ENCODE measurements at places on chromosomes 5 and 9. TPM values are rescaled to one million over a fixed set of nuclear protein-coding genes. Genes with fewer than 3 reads are reported as not detected.

- no peak for DNase-seq
Observed at GRCh38 chr5:26674846-26675245, 363.5 kb downstream of the CDH9 start.

- DNase-seq, result no peak
Observed at GRCh38 chr5:84285641-84286637, 98.7 kb downstream of the EDIL3 start.

The SPINK4 gene
- not detected for total RNA-seq

The ADCY2 gene
- total RNA-seq, result 0.32 TPM

DNA sequence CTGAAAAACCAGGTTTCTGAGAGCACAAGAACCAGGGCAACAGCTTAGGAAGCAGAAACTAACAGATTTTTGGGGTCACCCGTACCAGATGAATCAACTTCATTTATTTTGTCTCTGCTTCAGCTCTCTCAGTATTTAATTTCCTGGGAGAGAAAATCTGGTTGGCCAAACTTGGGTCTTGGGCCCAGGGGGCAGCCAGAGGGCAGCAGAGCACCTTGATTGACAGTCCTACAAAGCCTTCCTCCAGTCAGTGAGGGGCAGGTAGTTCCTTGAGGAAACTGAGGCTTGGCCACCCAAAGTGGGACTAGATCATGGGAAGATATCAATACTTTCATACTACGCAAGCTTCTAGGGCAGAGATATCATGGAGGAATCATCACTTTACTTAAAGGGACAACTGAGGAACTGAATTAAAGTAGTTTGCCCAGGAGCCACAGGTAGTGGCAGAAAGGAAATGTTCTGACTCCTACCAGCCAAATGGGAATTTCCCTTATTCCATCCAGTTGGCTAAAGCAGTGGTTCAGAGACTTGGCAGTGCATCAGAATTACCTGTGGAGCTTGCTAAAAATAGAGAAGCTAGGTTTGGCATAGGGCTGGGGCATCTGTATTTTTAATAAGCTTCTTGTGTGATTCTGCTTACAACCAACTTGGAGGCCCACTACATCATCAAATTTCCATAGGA lies 21.5 kb upstream of the ARHGAP26 start:
- DNase-seq, result no peak

The PCDHGB5 gene
- 8.1 TPM for total RNA-seq

GRCh38 chr5:170917113-170917512 lies 55.3 kb downstream of the RANBP17 start:
- no peak for DNase-seq

GRCh38 chr9:113349445-113350094 lies at the start of gene BSPRY:
BSPRY (plus strand) TSS chr9:113349541; CDS start chr9:113349580, 39 bp downstream.
- no peak for DNase-seq

DNA sequence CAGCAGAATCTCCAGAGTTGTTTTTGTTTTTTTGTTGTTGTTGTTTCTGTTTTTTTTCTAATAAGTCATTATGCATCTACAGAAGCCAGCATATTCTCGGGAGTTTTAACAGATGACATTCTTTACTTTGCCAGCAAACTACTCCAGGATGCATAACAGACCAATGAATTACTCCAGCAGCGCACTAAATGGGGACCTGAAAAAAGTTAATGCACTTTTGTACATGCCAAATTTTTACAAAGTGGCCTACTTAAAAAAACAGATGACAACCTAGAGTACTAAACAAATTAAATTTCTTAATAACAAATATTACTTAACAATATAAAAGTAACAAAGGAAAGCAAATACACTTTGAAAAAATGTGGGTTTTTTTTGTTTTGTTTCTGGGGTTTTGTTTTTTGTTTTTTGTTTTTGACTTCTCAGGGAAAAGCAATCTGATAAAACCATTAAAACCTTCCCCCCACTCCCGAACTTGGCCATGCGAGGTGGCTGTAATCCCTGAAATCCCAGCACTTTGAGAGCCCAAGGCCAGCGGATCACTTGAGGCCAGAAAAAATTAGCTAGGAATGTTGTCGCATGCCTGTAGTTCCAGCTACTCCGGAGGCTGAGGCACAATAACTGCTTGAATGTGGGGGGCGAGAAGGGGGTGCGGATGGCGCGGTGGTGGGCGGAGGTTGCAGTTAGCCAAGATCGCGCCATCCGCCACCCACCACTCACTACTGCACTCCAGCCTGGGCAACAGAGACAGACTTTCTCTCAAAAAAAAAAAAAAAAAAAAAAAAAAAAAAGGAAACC lies 352.4 kb downstream of the CETN3 start:
- DNase-seq, result no peak

DNA sequence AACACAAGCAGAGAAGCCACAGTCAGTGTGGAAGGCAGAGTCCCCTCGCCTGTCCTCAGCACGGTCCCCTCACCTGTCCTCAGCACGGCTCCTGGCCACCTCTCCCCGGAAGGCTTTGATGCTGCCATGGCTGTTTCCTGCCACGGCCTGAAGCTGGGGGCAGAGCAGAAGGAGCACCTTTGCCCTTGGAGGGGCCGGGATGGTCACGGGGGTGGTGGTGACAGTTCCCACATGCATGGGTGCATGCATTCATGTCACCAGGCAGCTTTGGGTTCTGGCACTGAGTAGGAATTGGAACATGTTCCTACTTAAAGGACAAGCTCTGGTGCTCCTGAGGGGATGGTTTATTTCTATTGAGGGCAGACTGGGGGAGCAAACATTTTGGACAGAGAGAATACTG lies 57.8 kb upstream of the PHYKPL start:
- DNase-seq, result no peak

The PLCXD3 gene
- 48.2 TPM for total RNA-seq

- no peak for DNase-seq
Observed at GRCh38 chr5:99815-100214, 7.8 kb downstream of the PLEKHG4B start.

- no peak for DNase-seq
Observed at GRCh38 chr5:54985301-54986268, at the start of gene ESM1. ESM1 (minus strand) TSS chr5:54985593; CDS start chr5:54985517, 76 bp downstream.

GRCh38 chr5:79578876-79579275 lies 33.4 kb upstream of the TENT2 start:
- no peak for DNase-seq

- DNase-seq, result no peak
Observed at GRCh38 chr5:177453852-177454396, 7.3 kb downstream of the PRR7 start.

DNA sequence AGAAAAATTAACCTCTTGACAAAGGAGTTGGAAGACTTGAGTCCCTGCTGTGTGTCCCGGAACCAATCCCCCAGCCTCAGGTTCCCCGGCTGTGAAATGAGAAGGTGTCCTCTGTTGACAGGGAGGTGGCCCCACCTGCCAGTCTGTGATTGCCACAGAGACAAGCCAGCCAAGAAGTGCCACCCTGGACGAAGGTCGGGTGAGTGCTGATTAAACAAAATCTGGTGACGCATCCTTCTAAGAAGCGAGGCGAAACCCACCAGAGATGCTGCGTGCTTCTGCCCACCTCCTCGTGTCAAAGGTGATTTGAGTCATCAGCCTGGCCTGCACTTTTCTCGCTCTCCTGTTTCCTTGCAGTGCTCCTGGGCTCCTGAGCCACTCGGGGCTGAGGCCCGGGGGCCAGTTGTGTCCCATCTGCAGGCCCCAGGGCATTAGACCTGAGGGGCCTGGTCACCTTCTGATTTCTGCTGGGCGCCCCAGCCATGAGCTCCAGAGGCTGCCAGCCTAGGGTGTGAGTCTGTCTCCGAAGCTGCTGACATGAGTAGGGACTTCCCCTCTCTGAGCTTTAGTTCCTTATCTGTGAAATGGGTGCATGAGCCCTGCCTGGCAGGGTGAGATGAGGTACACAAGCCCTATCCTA lies 28.7 kb downstream of the NEK6 start:
- no peak for DNase-seq

DNA sequence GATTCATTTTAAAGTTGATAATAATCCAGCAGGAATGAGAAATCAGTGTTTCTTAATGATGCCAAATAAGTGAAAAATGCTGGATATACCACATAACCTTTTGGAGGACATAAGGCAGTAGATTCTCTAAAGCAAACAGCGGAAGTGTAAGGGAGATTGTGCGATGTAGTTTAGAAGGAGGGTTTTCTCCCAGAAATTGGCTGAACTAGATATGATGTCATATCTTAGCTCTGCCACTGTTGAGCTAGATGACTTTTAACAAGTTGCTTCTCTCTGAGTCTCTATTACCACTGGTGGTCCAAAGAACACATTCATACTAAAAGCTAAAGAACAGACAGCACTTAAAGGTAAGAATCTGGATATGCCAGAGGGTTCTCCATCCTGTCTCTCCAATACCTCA lies 107.0 kb downstream of the NR6A1 start:
- no peak for DNase-seq

DNA sequence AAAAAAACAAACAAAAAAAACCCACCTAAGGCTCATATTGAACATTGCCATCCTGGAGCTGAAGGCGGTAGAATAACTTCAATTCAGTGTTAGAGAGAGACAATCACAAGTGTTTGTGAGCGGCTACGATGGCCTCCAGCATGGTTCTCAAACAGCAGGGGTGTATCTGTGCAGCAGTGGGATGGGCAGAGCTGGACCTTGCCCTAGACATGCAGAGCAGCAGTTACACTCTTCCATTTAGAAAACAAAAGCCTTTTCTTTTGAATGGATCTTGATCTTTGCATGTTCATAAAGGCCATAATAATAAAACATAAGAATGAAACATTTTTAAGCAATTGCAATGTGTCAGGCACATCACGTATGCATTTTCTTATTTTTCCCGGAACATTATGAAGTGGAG lies 50.3 kb downstream of the ARHGAP26 start:
- no peak for DNase-seq

The STKLD1 gene
- not detected for total RNA-seq

The SLC6A18 gene
- not detected for total RNA-seq

DNA sequence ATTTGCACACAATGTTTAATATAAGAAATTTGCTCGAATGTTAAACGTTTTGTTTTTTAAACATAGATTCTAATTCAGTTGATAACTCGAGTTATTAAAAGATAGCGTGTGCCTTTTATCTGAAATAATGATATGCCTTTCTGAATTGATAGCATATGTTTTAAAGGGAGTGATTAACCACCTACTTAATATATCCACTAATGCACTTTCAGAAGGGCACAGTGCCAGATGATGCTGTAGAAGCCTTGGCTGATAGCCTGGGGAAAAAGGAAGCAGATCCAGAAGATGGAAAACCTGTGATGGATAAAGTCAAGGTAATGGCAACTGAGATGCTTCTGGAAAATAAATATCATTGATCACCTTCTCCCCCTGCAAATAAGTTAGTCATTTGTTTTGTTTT lies 53.9 kb downstream of the ERAP1 start:
- no peak for DNase-seq

DNA sequence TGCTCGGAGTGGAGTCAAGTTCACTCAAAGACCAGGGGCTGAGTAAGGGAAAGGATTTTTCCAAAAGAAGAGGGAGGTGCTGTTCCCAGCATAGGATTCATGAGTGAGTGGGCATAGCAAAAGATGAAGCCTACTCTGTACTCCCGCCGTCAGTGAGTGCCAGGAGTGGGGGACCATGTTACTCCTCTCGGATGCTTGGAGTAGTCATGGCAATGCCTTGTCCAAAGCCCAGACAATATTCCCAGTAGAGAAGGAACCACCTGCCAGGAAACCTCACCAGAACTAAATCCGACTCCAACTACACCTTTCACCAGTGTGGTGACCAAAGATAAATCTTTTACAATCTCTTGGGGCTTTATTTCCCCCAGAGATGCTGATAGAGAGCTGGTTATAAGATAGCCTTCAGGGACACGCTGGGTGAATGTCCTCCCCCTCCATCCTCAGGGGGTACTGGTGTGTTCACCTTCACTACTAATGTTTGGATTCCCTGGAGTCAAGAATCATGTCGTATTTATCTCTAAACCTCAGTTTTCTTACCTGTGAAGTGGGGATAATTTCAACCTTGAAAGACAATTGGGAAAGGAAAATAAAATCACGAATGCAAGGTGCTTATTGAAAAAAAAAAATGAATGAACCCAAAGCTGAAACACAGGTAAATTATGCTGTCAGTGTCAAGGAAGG lies 165.2 kb downstream of the NSG2 start:
- no peak for DNase-seq

The SPINK6 gene
- not detected for total RNA-seq

- no peak for DNase-seq
Observed at GRCh38 chr5:159038907-159039306, 60.8 kb downstream of the EBF1 start.
